Adipocyte (in vitro differentiated cells): ENCODE measurements at places on chromosomes 7 and 10.

DNA sequence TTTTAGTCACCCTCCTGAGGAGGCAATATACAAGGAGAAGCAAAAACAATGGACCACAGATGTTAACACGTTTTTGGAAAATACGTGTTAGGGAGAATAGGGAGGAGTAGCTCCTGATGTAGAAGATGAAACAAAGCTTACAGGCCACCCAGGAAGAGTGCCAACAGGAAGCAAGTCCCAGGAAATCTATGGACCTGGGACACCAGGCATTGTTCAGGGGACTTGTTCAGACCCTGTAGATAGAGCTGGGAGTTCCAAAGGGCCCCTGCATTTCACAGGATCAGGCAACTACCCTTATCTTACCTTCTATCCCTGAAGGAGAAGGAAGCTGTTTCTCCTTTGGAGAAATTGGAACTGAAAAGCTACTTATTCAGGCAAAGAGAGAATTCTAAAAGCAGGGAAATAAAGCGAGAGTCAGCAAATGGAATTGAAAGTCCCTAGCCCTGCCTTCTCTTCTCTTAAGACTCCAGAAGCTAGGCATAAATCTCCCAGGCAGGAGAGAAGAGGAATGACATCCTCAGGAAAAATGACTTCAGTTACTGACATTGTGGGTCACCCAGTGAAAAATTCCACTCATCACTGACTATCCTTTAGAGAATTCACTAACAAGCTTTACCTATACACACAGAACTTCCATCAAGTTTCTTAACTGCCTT, 77.7 kb upstream of the FAM3C start:
- DNase-seq = peak; percentile 33

- no peak for DNase-seq
Observed at GRCh38 chr7:155603858-155604503, 40.5 kb upstream of the RBM33 start.

DNA sequence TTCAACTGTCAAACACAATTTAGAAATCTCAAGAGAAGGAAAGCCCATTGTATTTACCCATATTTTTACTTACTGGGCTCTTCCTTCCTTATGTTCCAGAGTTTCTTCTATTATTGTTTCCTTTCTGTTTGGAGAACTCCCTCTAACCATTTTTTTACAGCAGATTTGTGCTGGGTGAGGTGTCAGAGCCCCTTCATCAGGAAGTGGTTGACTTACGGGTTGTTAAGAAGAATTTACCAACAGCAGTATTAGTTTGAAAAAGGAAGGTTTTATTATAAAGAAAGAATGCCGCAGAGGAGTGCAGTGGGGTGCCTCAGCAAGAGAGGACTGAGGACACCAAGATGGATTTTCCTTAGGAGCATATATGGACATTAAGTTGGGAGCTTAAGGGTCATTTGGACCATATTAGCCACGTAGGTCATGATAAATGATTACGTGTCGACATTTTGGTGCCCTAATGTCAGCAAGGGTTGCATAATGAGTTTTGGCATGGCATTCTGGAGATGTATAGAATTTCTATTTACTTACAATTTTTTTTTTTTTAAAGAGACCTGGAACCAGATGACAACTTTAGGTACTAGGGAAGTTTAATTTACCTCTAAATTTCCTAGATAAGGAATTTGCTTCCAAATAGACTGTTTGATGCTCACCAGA, 6.3 kb upstream of the TBATA start:
- DNase-seq = no peak

- DNase-seq = peak; percentile 32
Observed at GRCh38 chr7:34675749-34676374, 17.8 kb downstream of the NPSR1 start.

- no peak for DNase-seq
Observed at GRCh38 chr7:44065431-44066110, at the start of gene PGAM2. Gene PGAM2 (minus strand): TSS chr7:44065567. CDS start chr7:44065529, 38 bp downstream.

GRCh38 chr7:22860784-22861482, 38.3 kb upstream of the TOMM7 start:
- DNase-seq = no peak

DNA sequence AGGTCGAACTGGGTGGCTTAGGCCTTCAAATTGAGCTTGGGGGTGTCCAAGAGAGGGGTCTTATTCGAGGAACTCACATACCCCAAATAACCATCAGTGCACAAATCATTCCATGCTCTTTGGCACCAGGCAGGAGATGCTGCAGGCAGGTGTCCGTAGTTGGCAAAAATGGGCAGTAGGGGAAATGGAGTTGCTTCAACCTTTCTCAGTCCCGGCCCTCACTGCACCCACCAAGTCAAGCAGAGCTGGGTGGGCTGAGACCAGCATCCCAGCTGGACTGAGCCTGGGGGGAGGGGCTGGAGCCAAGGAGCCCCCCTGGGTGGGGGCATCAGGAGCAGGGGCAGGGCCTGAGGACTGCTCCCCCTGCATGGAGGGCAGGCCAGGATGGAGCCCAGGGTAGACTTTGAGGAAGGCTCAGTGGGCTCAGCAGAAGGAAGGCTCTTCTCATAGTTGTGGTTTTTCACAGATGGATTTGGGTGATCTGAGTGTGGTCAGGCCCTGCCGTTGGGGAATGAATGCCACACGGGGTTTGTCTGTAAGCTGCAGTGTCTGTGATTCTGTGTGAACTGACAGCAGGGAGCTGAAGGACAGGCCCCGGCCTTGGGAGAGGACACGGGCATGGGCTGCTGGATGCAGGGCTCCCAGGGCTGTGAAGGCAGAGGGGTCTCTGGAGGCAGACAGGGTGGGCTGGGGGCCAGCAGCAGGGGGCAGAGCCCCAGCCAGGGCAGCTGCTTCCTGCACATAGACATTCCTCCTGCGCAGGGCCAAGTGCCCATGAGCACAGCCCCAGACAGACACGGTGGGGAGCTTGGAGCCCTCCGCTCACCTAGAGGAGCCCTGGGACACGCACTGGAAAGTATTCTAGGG, 144.5 kb downstream of the ADCY1 start:
- peak; percentile 35 for DNase-seq

GRCh38 chr7:106463851-106464611, 179.2 kb upstream of the NAMPT start:
- no peak for DNase-seq
